ENCODE measurements at places on chromosomes 13 and 19.
A peak's percentile ranks its signal among the peaks of the same experiment; 100 is the strongest.

GRCh38 chr13:51856027-51856736, 5.6 kb upstream of the CCDC70 start:
- DNase-seq: no peak

GRCh38 chr13:100811024-100811865, 136.7 kb upstream of the TMTC4 start:
- no peak for DNase-seq

DNA sequence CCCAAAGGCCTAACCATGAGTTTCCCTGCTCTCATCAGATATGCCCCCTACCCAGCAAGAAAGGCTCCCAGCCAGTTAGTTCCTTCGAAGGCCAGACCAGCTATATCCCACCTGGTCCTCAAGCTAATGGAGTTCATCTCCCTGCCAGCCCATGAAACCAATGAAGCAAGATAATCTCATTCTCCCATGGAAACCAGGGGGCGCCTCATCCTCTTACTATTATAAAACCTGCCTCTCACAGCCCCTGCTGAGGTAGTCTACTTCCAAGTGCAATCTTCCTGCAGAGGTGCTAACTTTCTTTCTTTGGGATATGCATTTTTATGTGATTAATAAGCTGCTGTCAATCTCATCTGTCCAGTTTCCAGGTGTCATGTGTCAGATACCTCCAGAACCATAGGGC, 34.0 kb upstream of the ZNF573 start:
- DNase-seq: no peak

DNA sequence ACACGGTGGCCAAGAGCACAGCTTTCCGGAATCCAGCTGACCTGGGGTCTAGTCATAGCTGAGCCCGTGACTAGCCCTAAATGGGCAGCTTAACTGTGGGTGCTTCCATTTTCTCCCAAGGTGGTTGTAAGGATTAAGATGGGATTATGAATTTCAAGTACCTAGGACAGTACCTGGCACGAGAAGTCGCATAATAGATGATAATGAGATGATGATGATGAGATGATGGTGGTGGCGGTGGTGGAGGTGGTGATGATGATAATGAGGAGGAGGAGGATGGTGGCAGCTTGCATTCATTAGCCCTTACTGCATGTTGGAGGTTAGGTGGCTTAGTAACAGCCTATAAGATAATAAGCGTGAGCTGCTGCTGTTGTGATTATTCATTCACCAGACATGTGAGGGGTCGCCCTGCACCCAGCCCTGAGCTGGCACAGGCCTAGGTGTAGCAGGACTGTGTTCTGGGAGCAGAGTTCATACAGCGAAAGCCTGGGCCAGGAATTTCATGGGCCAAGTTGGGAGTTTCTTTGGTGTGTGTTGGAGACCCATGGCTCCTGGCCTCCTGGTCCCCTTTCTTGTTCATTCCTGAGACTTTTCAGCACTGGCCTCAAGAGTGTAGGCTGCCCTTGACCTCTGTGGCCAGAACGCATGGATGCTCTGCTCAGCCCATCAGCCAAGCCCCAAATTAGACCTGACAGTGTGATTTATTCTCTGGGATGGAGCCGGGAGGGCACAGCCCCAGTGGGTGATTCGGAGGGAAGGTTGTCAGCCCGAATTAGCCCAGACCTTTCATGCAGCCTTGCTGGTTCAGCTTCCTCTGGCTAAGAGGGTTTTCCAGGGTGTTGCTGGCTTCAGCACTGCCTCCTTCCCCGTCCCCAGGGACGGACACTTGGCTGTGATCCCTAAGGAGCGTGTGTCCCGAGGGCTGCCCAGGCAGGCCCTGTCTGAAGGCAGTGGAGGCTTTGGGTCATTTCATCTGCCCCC, 128.8 kb downstream of the SIPA1L3 start:
- DNase-seq: no peak

GRCh38 chr19:46040952-46041500, at the start of gene IGFL4:
Gene IGFL4, minus strand, starts transcription at chr19:46041002. Its CDS starts 40 bp downstream, at chr19:46040962.
- DNase-seq: no peak

DNA sequence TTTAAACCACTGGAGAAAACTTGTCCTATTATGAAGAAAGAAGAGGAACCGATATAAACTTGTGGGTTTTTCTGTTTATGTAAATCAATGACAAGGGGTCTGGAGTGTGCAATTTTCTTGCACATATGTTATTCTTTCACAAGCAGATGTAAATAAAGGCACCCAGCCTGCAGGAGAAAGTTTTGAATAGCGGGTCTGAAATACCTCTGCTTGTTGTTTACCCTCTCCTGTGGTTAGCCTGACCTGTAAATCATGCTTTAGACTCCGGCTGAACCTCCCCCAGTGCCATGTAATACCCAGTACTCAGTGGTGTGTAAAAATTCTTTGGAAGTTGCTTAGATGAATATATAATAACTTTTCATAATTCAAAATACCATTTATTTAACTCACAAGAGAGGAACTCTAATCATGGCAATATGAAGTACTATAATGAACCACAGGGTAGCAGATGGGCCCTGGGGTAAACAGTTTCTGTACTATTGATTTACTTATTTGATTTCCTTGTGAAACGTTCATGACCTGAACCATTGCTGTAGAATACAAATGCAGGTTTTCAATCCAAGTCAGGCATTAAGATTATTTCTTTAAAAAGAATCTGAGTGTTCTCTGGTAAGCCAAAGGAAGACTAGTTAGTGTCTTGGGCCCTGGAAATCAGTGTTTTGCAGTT, 245.1 kb downstream of the LMO7 start:
- no peak for DNase-seq

GRCh38 chr19:34618410-34618809, 58.5 kb downstream of the SCGB2B2 start:
- no peak for DNase-seq

- peak; percentile 36 for DNase-seq
Observed at GRCh38 chr19:510606-511100, 3.4 kb downstream of the TPGS1 start.

DNA sequence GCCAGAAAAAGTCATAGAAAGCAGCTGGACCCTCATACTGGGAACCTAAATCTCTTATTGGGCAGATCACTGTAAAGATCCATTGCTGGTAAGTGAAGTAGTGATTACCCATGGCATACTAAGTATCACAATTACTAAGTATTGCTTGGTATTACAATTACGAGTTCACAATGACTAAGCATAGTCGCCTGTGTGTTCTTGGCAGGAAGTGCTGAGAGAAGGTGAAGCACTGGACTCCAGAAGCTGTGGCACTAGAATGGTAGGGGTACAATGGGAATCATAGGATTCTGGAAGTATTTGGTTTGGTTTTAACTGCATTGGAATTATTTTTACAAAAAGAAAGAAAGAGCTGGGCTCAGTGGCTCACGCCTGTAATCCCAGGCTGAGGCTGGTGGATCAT, 20.3 kb downstream of the LGALS16 start:
- no peak for DNase-seq

DNA sequence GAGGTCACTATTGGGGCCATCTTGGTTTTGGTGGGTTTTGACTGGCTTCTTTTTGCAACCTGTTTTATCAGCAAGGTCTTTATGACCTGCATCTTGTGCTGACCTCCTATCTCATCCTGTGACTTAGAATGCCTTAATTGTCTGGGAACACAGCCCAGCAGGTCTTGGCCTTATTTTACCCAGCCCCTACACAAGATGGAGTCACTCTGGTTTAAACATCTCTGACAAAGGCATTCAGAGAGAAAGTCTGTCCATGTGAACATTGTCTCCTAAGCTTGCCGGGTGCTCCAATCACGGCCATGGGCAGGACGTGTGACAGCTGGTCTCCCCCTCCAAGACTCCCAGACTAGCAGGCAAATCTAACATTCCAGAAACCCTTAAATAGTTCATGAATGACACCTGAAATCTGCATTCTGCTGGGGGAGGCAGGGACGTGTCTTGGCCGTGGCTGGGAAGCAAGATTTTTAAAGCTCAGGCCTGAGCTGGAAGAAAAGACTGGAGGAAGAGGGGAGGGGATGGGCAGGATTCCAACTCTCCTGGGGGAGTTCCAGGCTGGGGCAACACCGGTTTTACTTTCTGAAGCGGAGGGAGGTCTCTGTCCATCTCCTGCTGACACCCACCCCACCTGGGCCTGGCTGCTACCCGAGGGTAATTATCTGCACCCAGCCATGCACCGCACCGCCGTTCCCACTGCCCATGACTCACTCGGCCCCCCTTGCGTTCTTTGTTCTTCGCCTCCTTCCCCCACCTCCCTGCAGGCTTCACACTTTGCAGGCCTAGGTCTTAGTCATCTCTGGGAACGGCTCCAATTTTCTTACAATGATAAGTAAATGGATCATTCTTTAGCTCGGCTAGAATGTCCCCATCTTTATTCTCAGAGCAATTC, 11.6 kb upstream of the OR1M1 start:
- peak; percentile 70 for DNase-seq

GRCh38 chr13:74210693-74211393, 76.6 kb upstream of the KLF12 start:
- peak; percentile 51 for DNase-seq

DNA sequence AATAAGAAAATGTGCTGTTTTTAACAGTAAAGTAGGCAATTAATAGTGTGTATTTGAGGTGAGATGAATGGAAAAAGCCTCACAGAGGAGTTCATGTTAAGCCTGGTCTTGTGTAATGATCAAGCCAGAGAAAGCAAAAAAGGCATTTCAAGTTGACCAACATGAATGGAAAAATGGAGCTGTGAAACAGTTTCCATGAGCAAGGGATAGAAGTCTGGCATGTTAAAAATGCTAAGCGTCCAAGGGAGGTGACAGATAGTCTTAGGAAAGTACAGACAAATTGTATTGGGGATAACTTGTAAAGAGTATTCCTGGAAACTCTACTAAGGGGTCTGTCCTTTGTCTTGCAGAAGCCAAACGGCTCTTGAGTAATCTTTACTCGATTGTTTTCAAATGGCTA, 506.8 kb upstream of the ATXN8OS start:
- DNase-seq: no peak

DNA sequence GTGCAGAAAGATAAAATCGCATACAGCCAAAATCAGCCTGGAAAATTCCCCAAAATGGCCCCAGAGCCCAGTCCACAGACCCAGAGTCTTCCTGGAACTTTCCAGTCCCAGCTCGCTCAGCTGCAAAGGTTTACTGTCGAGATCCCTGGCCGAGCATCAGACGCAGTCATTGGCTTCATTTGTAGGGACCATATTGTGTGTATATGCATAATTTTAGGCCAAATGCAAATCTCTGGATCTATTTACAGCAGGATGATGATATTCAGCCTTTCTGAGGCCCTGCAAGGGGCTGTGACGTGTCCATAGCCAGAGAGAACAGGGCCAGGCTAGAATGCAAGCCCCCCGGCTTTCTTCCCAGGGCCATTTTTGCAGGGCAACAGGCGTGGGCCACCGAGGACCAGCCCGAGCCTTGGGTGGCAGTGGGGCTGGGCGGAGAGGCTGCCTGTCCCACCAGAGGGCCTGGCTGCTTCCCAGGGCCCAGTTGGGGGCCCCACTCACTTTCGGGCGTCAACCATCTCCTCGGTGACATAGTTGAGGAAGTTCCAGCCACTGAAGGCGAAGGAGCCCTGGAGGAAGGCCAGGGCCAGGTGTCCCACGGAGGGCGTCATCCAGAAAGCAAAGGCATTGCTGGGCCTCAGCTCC, 13.7 kb downstream of the SLC7A10 start:
- no peak for DNase-seq

DNA sequence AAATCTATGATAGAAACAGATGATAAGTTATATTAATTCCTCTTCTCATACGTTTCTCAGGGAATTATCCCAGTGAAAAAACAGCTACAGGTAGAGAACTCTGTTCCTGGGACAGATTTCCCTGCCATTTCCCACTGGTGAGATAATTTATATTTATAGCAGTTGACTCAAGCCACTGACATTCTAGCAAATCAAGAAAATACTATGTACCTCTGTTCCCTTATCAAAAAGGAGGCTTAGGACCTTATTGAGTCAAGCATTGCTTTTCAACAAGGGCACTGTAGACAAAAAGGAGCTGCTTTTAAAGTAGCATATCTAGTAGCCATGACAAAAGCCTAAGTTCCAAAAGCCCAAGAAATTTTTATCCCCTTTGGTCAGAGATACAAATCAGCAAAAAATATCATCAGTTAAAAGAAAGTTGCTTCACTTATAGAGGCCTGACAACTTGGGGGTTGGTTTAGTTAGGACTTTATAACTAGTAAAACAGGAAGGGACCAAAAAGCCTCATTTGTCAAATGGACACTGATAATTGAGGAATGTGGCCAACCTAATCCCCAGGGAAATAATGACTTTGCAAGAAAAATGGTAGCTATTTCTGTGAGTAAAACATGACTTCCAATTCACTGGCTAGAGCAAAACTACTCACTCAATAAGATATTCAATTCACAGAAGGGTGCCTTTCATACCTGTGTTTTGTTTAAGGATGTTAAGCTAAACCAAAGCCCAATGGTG, 652.5 kb downstream of the SLITRK1 start:
- no peak for DNase-seq

DNA sequence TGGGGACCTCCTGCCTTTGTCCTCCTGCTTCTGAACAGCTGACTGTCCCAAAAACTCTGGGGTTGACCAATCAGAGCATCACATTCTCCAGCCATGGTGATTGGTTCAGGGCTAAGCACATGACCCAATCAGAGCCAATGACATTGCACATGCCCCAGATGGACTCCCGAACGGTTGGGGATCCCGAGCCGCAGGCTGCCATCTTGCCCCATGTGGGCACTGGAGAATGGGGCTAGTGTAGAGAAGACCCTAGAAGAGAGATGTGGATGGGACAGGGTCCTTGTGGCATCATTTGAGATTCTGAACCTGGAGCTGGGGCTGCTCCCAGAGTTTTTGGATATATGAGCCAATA, 31.3 kb upstream of the PEPD start:
- DNase-seq: no peak

DNA sequence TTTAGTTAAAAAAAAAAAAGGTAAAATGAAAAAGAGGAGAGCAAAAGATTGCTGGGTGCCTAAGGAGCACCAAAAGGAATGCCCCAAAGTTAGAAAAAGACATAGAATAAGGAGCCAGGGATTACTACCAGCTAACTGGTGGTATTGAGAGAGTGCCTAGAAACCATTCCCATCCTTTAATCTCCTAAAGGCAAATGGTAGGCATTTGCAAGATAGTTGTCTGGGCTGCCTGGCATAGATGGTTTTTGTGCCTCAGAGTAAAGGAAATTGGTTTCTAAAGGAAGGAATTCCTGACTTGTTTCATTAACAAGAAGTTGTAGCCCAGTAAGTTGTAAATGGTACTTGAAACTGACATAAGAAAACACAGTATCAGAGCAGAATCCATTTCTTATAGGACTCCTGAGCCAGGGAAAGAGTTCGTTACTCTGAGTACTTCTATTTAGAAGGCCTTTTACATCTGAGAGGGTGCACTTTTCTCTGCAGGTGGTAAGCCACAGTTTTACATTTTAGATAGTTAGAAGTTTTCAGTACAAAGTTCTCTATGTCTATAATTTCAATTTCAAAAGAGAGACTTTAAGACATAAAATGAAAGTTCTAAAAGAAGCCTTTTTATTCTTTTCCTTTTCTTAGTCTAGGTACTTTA, 92.6 kb downstream of the OLFM4 start:
- no peak for DNase-seq

GRCh38 chr13:109288151-109288709, 498.2 kb downstream of the IRS2 start:
- no peak for DNase-seq
